ENCODE measurements at places on chromosomes 3 and 15. TPM values are rescaled to one million over a fixed set of nuclear protein-coding genes. Genes with fewer than 3 reads are reported as not detected.

DNA sequence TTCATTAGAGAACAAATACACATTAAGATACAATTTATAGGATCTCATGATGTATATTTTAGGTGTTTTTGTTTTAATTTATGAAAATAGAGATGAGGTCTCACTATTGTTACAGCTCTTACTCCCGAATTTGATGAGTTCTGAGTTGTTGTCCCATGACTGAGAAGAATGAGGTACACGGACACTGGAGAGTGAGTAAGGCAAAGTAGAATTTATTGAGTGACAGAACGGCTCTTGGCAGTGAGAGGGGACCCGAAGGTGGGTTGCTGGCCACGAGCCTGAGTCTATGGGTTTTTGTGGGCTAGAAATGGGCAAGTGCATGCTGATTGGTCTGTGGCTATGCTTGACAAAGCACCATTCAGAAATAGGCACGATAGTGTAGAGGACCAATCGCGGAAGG, 3.1 kb upstream of the RNF168 start:
- peaks cover 5% of the 10 kb centered on the region for H3K4me1 ChIP-seq
- H3K27ac ChIP-seq, result no peak overlapping the region
- H3K36me3 ChIP-seq, result no peaks in the 10 kb centered on the region
- H3K4me3 ChIP-seq, result no peak overlapping the region

DNA sequence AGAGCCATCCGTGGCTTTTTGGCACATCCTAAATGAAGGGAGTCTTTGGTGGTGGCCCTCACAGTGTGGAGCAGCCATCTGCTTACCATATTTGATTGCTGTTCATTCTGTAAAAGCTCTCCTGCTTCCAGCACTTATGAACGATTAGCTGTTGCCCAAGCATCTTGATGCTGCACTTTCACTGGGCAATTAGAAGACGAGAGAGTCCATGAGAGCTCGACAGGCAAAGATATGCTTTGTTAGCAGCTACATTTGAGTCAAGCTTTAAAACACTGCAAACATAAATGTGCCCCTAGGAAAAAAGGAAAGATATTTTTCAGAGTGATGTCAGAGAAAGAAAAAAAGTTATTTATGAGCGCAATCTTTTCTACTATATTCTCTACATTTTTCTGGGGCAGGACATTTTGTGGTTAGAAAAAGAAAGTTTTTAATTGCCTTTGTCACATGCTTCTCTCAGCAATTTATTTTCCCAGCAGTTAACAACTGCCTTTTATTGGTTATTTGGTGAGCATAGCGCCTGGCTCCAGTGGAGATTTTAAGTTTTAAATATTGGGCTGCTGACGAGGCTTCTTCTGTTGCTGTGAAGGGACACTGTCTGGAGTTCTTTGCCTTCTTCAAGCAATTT, 468.4 kb downstream of the C3orf38 start:
- H3K27me3 ChIP-seq, result no peaks in the 10 kb centered on the region
- H3K27ac ChIP-seq, result no peak overlapping the region
- H3K36me3 ChIP-seq, result no peaks in the 10 kb centered on the region
- no peak overlapping the region for H3K4me3 ChIP-seq
- no peaks in the 10 kb centered on the region for H3K4me1 ChIP-seq

VIPR1 gene
- 31.0 TPM for total RNA-seq

DNA sequence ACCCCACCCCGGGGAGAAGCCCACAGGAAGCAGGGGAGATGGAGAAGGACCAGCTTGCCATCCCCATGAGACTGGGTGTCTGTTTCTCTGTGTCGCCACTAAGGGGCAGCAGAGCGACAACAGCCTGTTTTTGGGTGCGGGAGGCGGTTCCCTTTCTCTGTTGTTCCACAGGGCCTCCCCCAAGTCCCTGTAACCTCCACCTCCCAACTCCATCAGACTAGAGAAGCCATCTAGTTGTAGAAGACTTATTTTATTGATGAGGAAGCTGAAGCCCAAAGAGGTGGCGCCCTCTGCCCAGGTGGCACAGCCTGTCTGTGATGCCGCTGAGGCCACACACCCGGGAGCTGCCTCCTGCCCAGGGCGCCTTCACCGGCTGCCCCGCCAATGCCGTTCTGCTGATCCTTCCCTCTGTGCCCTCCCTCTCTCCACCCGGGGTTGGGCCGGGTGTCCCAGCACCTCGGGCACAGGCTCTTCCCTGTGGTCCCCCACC, 3.9 kb upstream of the CCDC9B start:
- no peaks in the 10 kb centered on the region for H3K36me3 ChIP-seq
- peak overlapping the region; percentile 99 for H3K27ac ChIP-seq
- peaks cover 36% of the 10 kb centered on the region for H3K4me1 ChIP-seq
- H3K27me3 ChIP-seq, result no peaks in the 10 kb centered on the region

SFMBT1 gene
- total RNA-seq, result 7.4 TPM

DNA sequence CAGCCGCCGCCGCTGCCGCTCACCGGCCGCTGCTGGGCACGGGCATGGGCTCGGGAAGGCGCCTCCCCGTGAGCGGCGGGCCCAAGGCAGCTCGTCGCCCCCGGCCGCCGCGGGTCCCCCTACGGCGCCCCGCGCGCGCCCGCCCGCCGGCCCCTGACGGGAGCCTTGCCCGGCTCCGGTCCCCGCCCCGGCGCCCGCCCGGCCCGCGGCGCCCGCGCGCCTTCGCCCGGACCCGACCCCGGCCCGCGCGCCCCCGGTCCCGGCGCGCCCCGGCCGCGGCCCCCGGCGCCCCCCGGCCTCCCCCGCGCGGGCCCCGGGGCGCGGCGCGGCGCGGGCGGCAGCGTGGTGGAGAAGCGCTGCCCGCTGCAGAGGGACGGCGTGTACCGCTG, 177.7 kb downstream of the OR4M2 start:
- no peaks in the 10 kb centered on the region for H3K4me1 ChIP-seq
- no peak overlapping the region for H3K27ac ChIP-seq
- no peak overlapping the region for H3K4me3 ChIP-seq

- no peak overlapping the region for H3K4me3 ChIP-seq
- H3K27ac ChIP-seq, result no peak overlapping the region
- peaks cover 8% of the 10 kb centered on the region for H3K4me1 ChIP-seq
Observed at GRCh38 chr15:99729920-99730319, 3.3 kb downstream of the LYSMD4 start.

GRCh38 chr3:9347887-9348286, 15.0 kb upstream of the THUMPD3 start:
- H3K4me3 ChIP-seq, result no peak overlapping the region
- H3K36me3 ChIP-seq, result no peaks in the 10 kb centered on the region
- no peaks in the 10 kb centered on the region for H3K27me3 ChIP-seq
- DNase-seq, result no peak

- no peak for DNase-seq
- H3K4me1 ChIP-seq, result no peaks in the 10 kb centered on the region
- no peak overlapping the region for H3K27ac ChIP-seq
- no peaks in the 10 kb centered on the region for H3K36me3 ChIP-seq
- no peaks in the 10 kb centered on the region for H3K27me3 ChIP-seq
Observed at GRCh38 chr3:183327343-183327742, 74.3 kb downstream of the B3GNT5 start.

LIPC gene
- total RNA-seq, result not detected

PTH1R gene
- 5.6 TPM for total RNA-seq

DNA sequence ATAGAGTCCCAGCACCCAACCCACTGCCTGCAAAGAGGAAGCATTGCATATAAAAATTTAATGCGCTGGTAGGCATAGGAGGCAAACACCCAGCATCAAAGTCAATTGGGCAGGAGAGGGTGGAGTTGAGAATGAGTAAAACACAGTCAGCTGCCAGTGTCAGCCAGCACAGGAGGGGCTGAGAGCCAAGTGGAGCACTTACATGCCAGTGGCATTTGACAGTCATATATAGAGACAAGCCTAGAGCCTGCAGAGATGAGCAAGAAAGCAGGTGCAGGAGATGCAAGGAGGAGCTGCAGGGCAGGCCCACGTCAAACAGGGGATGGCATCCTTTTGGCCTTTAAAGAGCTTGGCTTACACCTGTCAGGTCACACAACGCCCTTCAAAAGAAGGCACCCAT, 27.6 kb upstream of the ZFAND6 start:
- H3K27ac ChIP-seq, result no peak overlapping the region
- no peaks in the 10 kb centered on the region for H3K4me1 ChIP-seq

- peak overlapping the region; percentile 100 for H3K27ac ChIP-seq
- peak overlapping the region; percentile 80 for H3K4me3 ChIP-seq
- DNase-seq, result peak; percentile 62
- no peaks in the 10 kb centered on the region for H3K36me3 ChIP-seq
- H3K27me3 ChIP-seq, result no peaks in the 10 kb centered on the region
Observed at GRCh38 chr3:185936814-185937688, 763 bp downstream of the TRA2B start.

GRCh38 chr3:184457329-184457728, 77.5 kb downstream of the CHRD start:
- H3K4me3 ChIP-seq, result no peak overlapping the region
- no peak overlapping the region for H3K27ac ChIP-seq
- H3K36me3 ChIP-seq, result no peaks in the 10 kb centered on the region
- H3K4me1 ChIP-seq, result no peaks in the 10 kb centered on the region
- H3K27me3 ChIP-seq, result no peaks in the 10 kb centered on the region

- no peaks in the 10 kb centered on the region for H3K36me3 ChIP-seq
- H3K4me3 ChIP-seq, result no peak overlapping the region
- H3K27me3 ChIP-seq, result no peaks in the 10 kb centered on the region
- DNase-seq, result no peak
Observed at GRCh38 chr3:70855149-70855548, 542.7 kb upstream of the MDFIC2 start.

DNA sequence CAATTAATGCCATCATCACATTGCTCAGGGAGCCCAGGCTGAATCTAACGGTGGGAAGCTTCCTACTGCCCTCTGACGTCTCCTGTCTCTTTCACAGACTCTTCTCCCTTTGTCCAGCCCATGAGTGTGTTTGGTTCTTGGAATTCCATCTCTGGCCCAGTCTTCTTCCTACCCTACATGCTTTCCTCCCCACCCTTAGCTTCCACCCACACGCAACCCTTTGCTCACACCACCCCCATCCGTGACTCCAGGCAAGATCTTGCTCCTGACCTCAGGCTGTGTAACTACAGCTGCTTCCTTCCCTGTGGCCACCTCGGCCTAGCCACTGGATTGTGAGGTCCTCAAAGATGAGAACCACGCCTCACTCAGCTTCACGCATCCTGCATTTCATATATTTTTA, 72.3 kb upstream of the THBS1 start:
- no peaks in the 10 kb centered on the region for H3K36me3 ChIP-seq
- H3K4me1 ChIP-seq, result no peaks in the 10 kb centered on the region
- H3K27ac ChIP-seq, result no peak overlapping the region
- no peak for DNase-seq
- no peaks in the 10 kb centered on the region for H3K27me3 ChIP-seq

GRCh38 chr15:29050870-29051269, 165.1 kb downstream of the APBA2 start:
- DNase-seq, result no peak
- no peaks in the 10 kb centered on the region for H3K27me3 ChIP-seq
- H3K27ac ChIP-seq, result no peak overlapping the region
- H3K4me1 ChIP-seq, result no peaks in the 10 kb centered on the region
- no peaks in the 10 kb centered on the region for H3K36me3 ChIP-seq
- H3K4me3 ChIP-seq, result no peak overlapping the region

LRRC31 gene
- not detected for total RNA-seq

DNA sequence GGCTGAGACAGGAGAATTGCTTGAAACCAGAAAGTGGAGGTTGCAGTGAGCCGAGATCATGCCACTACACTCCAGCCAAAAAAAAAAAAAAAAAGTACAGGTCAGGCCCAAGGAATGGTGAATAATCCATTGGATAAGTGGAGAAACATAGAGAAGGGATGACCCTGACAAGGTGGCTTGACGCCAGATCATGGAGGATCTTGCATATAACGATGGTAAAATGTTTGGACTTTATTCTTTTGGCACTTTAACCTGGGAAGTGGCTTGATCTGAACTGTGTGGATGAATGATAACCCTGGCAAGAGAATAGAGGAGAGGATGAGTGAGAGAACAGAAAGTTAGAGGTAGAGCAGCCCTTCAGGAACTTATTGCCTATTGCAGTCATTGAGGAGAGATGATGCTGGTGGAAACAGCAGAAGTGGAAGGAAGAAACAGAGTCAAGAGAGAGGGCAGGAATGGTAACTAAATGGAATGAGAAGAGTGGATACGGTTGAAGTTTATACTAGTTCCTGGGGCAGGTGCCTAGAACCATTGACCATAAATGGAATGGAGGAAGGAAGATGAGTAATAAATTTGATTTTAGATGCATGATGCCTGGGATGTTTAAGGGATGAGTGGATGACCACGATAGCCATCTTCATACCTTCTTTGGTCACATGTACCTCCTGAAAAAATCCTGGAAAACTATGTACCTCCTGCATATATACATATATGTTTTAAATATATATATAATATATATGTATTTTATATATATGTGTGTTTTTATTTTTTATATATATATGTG, 57.8 kb downstream of the BLM start:
- H3K4me1 ChIP-seq, result no peaks in the 10 kb centered on the region
- H3K27ac ChIP-seq, result no peak overlapping the region
- H3K4me3 ChIP-seq, result no peak overlapping the region
- no peaks in the 10 kb centered on the region for H3K27me3 ChIP-seq
- no peaks in the 10 kb centered on the region for H3K36me3 ChIP-seq

HYKK gene
- 6.4 TPM for total RNA-seq

GRCh38 chr3:25103391-25103790, 324.7 kb upstream of the RARB start:
- H3K27me3 ChIP-seq, result no peaks in the 10 kb centered on the region
- H3K36me3 ChIP-seq, result no peaks in the 10 kb centered on the region
- H3K4me1 ChIP-seq, result no peaks in the 10 kb centered on the region

GRCh38 chr3:128504963-128505730, 12.1 kb upstream of the GATA2 start:
- no peaks in the 10 kb centered on the region for H3K36me3 ChIP-seq

GOLGA8K gene
- 0.41 TPM for total RNA-seq

MEX3B gene
- total RNA-seq, result 0.68 TPM

GRCh38 chr15:70127288-70127746, 29.6 kb upstream of the TLE3 start:
- H3K4me3 ChIP-seq, result no peak overlapping the region
- no peaks in the 10 kb centered on the region for H3K4me1 ChIP-seq
- H3K27ac ChIP-seq, result no peak overlapping the region
- H3K27me3 ChIP-seq, result no peaks in the 10 kb centered on the region
- no peak for DNase-seq

H1-8 gene
- total RNA-seq, result not detected

SH3GL3 gene
- not detected for total RNA-seq

All from thoracic aorta (tissue), 2 donors.